Endothelial cell (in vitro differentiated cells): ENCODE measurements at places on chromosomes 4 and X. TPM values are rescaled to one million over a fixed set of nuclear protein-coding genes. Genes with fewer than 3 reads are reported as not detected.

GRCh38 chr4:72418458-72418857 is 150.6 kb downstream of the ADAMTS3 start:
- H3K27me3 ChIP-seq, result no peaks in the 10 kb centered on the region
- H3K4me3 ChIP-seq, result no peak overlapping the region
- DNase-seq, result no peak
- H3K36me3 ChIP-seq, result no peaks in the 10 kb centered on the region
- peaks cover 18% of the 10 kb centered on the region for H3K4me1 ChIP-seq
- H3K27ac ChIP-seq, result peak overlapping the region; percentile 55

GRCh38 chr4:102420563-102421398 is 75.5 kb upstream of the SLC39A8 start:
- DNase-seq, result no peak
- no peaks in the 10 kb centered on the region for H3K4me1 ChIP-seq
- H3K36me3 ChIP-seq, result no peaks in the 10 kb centered on the region
- no peak overlapping the region for H3K4me3 ChIP-seq

- no peaks in the 10 kb centered on the region for H3K4me1 ChIP-seq
- no peaks in the 10 kb centered on the region for H3K36me3 ChIP-seq
- H3K4me3 ChIP-seq, result peak overlapping the region; percentile 37
- H3K27me3 ChIP-seq, result peaks cover 6% of the 10 kb centered on the region
- no peak overlapping the region for H3K27ac ChIP-seq
These were observed 793 bp downstream of the NALF2 start for GRCh38 chrX:69504626-69505612.

GRCh38 chr4:38687571-38688011 is 23.6 kb downstream of the KLF3 start:
- no peak overlapping the region for H3K27ac ChIP-seq
- H3K4me1 ChIP-seq, result peaks cover 13% of the 10 kb centered on the region
- H3K27me3 ChIP-seq, result no peaks in the 10 kb centered on the region
- peaks cover 25% of the 10 kb centered on the region for H3K36me3 ChIP-seq

DNA sequence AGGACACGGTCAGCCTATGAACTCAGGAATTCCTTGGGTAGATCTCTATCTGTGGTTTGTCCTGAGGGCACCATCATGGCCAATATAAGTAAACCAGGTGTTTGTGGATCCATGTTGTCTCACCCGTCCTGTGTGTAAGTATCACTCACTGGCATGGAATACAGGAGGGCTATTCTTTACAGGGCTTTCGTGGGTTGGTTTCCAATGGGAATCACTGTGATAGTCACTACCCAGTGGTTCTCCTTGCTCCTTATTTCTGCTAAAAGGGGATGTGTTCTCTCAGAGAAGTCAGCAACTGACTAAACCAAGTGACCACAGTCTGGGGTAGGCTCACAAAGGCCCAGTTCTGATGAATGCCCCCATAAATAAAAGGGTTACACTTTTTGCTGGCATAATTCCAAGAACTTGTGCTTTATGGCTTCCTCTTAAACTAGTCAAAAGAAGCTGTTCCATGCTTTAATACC is 236.7 kb upstream of the JADE1 start:
- H3K4me3 ChIP-seq, result no peak overlapping the region
- H3K4me1 ChIP-seq, result peaks cover 6% of the 10 kb centered on the region
- no peak overlapping the region for H3K27ac ChIP-seq
- H3K36me3 ChIP-seq, result no peaks in the 10 kb centered on the region

DNA sequence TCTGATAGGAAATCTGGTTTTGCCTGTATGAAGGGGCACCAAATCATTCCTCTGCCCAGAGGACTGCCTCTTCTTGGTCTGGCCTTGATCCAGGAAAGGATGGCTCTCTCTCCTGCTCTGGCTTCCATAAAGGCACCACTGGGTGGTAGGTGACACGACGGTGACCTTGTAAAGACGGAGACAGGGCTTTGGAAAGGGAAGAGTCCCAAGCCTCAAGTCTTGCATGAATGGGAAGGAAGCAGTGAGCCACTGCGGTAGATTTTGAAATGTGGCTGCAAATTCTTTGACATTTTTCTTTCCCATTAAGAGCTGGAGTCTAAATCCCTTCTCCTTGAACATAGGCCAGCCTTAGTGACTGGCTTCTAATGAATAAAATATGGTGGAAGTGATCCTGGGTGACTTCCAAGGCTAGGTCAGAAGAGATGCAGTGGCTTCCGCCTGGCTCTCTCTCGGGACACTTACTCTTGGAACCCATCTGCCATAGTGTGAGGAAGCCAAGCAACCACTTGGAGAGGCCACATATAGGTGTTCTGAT is 347.4 kb downstream of the BCOR start:
- no peaks in the 10 kb centered on the region for H3K27me3 ChIP-seq
- H3K27ac ChIP-seq, result no peak overlapping the region
- DNase-seq, result no peak
- no peaks in the 10 kb centered on the region for H3K36me3 ChIP-seq
- H3K4me3 ChIP-seq, result no peak overlapping the region
- H3K4me1 ChIP-seq, result no peaks in the 10 kb centered on the region

- H3K4me3 ChIP-seq, result no peak overlapping the region
- H3K27me3 ChIP-seq, result no peaks in the 10 kb centered on the region
- peaks cover 12% of the 10 kb centered on the region for H3K4me1 ChIP-seq
- H3K27ac ChIP-seq, result no peak overlapping the region
These were observed 127.9 kb downstream of the ZNF330 start for GRCh38 chr4:141348573-141348972.

GRCh38 chr4:25926462-25926861 is 12.4 kb downstream of the SMIM20 start:
- peaks cover 23% of the 10 kb centered on the region for H3K4me1 ChIP-seq
- DNase-seq, result no peak
- H3K36me3 ChIP-seq, result peaks cover 1% of the 10 kb centered on the region
- H3K27ac ChIP-seq, result no peak overlapping the region

GRCh38 chrX:72347366-72347765 is 41.7 kb upstream of the CITED1 start:
- H3K27me3 ChIP-seq, result peaks cover 3% of the 10 kb centered on the region
- peaks cover 7% of the 10 kb centered on the region for H3K4me1 ChIP-seq
- peaks cover 7% of the 10 kb centered on the region for H3K36me3 ChIP-seq
- H3K4me3 ChIP-seq, result no peak overlapping the region

DNA sequence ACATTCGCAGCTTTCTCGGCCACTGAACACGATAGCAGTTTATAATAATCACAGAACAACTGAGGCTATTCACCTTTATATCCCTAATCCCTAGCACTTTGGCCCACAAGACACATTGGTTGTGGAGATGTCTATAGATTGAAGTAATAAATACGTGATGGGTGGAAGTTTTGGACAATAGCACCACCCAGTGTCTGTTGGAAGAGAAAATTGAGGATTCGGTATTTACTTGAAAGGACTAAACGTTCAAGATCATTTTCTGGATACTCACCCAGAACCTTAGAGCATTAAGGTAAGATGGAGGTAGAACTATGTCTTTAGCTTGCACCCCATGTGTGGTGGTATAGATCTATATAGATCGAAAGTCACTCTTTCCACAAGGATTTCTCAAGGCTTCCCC is 787 bp upstream of the TMSB15A start:
- no peaks in the 10 kb centered on the region for H3K27me3 ChIP-seq
- H3K36me3 ChIP-seq, result no peaks in the 10 kb centered on the region
- H3K27ac ChIP-seq, result no peak overlapping the region
- H3K4me1 ChIP-seq, result no peaks in the 10 kb centered on the region
- DNase-seq, result no peak

DNA sequence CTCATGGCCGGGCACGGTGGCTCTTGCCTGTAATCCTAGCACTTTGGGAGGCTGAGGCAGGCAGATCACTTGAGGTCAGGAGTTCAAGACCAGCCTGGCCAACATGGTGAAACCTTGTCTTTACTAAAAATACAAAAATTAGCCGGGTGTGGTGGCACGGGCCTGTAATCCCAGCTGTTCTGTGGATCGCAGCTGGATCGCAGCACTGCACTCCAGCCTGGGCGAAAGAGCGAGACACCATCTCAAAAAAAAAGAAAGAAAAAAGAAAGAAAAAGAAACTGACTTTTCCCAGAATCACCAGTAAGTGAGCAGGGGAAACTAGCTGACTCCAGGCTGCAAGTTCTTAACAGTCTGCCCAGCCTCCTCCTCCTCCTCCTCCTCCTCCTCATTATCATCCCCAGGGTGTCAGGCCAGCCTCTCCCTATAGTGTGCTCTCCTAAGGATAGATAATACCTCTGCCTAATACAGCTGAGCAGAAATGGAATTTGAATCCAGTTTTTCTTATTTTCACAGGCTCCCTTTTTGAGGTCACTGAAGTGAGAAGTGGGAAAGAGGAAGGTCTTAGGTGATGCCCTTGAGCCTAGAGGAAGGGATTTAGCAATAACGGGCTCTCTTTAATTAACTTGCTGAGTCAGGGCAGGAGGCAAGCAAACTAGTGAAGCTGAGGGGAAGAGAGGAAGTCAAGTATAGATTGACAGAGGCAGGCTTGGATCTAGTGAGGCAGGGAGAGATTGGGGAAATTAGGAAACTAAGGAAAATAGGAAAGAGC is 11.8 kb upstream of the ELF2 start:
- H3K27ac ChIP-seq, result peak overlapping the region; percentile 23
- DNase-seq, result no peak

DNA sequence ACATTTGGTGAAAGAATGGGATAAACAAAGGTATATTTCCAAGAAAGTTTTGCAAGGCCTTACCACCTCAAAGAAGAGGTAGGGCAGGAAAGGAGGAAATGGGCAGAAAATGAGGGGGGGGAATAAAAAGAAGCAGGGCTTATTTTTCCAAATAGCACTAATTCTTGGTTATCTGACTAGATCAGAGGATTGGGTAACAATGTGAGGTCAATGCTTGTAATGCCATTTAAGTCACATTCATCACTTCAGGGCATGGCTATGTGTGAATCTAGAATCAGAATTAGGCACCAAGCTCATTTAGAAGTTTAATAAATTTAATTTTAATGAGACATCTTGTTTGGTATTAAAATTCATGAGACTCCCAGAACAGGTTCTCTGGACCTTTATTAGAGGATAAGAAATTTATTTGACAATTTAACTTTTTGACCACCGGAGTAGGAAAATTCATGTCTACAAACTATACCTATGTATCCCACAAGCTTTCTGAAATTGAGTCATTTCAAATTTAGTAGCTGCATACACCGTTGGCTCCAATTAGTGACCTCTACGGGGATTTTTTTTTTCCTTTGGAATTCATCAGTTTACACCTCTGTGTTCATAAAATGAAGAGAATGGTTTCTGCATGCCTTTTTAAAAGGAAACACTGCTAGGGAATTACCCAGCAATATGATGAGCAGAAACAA is 1.4 kb upstream of the STS start:
- H3K4me1 ChIP-seq, result peaks cover 16% of the 10 kb centered on the region
- H3K27ac ChIP-seq, result peak overlapping the region; percentile 28
- no peaks in the 10 kb centered on the region for H3K27me3 ChIP-seq
- peak overlapping the region; percentile 67 for H3K4me3 ChIP-seq
- H3K36me3 ChIP-seq, result no peaks in the 10 kb centered on the region
- DNase-seq, result no peak

- peaks cover 6% of the 10 kb centered on the region for H3K4me1 ChIP-seq
- DNase-seq, result no peak
- H3K27ac ChIP-seq, result no peak overlapping the region
- H3K27me3 ChIP-seq, result no peaks in the 10 kb centered on the region
- no peak overlapping the region for H3K4me3 ChIP-seq
- H3K36me3 ChIP-seq, result no peaks in the 10 kb centered on the region
These were observed 19.7 kb downstream of the CXCL3 start for GRCh38 chr4:74018771-74019170.

DNA sequence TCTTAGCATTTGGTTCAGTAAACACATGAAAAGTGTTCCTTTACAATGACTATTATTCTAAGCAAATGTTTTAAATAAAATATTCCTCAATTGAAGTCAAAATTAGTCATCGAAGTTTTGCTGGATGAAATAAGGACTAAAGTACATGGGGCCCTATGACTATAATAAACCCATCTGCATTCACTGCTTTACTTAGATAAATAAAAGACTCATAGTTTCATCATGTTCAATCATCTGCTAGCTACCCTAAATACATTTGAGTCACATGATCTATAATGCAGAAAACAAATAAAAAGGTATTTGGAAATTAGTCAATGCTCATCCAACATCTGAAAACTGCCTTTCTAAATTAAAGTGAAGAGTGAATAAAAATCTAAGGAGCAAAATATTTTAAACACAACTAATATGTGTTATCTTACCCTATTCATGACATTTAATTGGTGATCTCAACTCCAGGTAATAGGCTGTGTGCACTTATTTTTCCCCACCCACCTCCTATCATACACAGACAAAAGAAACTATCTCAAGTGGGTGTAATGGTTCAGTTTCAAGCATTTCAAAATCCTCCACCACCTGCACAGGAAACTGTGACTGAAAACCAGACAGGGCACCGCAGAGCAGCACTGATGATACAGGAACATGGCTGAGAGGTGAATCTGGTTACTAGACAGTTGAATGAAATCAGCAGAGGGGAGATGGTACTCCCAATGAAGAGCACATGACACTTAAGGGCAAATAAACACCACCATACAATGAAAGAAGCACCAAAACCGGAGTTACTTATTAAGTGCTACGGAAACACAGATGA is 78.6 kb downstream of the CAMK2D start:
- no peaks in the 10 kb centered on the region for H3K4me1 ChIP-seq
- no peaks in the 10 kb centered on the region for H3K36me3 ChIP-seq
- H3K27ac ChIP-seq, result no peak overlapping the region
- H3K4me3 ChIP-seq, result no peak overlapping the region

DNA sequence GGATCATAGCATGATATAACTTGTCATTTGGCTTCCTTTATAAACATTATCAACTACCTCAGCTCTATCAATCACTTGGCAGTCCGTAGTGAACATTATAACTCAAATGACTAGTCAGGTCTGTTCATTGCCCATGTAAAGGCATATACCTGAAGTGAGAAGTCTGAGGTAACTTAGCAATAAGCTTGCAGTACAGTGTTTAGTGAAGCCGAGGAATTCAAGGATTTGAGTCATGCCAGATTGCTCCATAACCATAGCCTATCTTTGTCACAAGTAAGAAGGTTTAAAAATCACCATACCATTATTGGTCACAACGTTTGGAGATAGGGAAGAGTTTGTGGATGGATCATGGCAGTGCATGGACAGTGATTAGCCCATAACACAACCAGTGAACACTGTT is 41.6 kb downstream of the AR start:
- peaks cover 5% of the 10 kb centered on the region for H3K4me1 ChIP-seq
- H3K27me3 ChIP-seq, result no peaks in the 10 kb centered on the region
- peaks cover 3% of the 10 kb centered on the region for H3K36me3 ChIP-seq
- no peak overlapping the region for H3K27ac ChIP-seq
- H3K4me3 ChIP-seq, result no peak overlapping the region

RHOXF2 gene
- total RNA-seq, result not detected

COX7B2 gene
- not detected for total RNA-seq

SPANXA1 gene
- not detected for total RNA-seq

RBM3 gene
- total RNA-seq, result 252 TPM

LEF1 gene
- total RNA-seq, result 15.9 TPM

METTL14 gene
- 45.0 TPM for total RNA-seq

SNCA gene
- total RNA-seq, result 49.7 TPM
